ENCODE measurements at places on chromosomes 16 and 17.

DNA sequence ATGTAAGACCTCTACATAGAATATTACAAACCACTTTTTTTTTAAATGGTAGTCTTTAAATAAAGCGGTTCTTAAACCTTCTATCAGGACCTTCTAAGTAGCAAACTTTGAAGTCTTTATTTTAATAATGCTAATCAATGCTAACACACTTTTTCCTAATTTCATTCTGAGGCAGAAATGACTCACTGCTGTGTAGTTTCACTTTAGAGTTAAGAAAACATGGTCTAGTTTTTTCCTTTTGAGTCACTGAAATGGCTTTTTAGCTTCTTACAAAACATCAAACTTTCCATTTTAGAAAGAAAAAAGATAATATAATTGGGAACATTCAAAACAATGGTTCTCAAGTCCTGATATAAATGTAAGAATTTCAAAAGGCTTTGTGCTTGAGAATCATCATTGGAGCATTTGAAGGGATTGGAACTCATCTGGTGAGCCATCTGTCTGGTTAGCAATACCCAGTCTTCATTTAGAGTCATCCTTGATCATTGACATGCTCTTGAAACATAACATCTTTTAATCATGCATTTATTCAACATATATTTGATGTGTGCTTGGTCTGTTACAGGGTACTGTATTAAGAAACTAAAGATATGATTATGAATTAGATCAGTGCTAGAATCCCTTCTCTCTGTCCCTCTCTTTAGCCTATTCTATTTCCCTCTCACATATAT is 258.3 kb upstream of the MON1B start:
- DNase-seq: no peak

DNA sequence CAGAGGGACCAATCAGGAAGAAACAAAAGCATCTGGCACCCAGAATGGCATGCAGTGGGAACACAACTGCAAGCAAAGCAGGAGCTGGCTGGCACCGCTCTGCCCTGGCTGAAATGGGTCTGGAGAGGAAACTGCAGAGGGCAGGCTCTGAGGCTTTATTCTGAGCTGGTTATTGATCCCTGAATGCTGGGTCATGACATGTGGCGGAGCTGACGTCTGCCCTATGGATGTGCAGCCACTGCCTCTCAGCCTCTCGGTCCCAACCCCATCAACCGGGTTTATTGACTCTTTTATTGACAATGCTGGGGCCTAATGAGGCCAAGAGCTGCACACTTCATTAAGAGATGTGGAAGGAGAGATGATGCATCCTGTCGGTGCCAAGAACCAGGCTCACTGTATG is 3.9 kb upstream of the SKAP1 start:
- DNase-seq: no peak

DNA sequence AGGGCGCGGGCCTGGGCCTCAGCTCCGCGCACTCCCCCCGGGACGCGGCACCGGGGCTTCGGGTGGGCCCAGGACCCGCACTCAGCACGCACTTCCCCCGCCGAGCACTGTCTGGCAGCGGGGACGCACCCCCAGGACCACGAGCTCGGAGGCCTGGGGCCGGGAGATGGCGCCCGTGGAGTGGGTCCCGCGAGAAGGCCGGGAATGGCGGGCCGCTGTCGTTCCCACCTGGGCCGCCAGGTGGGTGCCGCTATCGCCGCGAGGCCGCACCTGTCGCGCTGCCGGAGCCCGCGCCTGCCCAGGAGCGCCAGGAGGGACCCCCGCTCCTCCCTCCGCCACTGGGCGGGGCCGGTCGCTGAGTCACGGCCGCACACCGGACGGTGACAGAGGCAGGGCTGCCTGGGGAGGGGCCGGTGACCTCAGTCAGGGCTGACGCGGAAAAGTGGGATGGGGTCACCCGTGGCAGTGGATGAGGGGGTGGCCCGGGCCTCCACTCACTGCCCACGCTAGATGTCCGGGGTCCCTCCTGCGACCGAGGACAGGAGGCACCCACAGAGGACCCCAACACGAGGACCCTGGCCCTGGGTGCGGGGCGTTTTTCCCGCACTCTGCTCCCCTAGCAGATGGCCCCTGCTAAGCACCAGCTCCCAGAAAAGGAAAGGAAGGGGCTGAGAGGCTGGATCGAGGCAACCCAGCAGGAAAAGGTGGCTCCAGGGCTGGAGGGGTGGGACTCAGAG is 6.9 kb upstream of the ACTG1 start:
- no peak for DNase-seq

DNA sequence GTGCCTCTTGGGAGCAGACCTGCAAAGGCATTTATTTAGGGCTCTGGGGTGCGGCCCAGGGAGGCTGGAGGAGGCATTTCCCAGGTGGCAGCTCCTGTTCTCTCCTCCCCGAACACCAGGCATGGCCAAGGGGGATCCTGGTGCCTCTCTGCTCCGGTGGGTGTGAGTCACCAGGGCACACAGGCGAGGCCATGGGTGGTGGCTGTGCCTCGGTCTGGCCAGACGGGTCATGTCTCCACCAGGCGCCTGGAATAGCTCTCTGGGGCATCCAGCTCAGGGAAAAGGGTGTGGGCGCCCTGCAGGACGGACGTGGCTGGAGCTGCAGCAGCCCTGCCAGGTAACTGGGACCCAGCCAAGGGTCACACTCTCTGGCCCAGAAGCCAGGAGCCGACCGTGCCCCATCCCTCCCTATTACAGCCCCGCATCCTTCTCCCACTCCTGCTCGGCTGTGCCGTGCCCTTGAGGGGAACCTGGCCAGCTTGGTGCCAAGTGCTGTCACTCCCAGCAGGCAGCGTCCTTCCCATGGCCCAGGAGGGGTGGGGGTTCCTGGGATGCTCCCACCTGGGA is 25.8 kb downstream of the SOX8 start:
- DNase-seq: no peak

DNA sequence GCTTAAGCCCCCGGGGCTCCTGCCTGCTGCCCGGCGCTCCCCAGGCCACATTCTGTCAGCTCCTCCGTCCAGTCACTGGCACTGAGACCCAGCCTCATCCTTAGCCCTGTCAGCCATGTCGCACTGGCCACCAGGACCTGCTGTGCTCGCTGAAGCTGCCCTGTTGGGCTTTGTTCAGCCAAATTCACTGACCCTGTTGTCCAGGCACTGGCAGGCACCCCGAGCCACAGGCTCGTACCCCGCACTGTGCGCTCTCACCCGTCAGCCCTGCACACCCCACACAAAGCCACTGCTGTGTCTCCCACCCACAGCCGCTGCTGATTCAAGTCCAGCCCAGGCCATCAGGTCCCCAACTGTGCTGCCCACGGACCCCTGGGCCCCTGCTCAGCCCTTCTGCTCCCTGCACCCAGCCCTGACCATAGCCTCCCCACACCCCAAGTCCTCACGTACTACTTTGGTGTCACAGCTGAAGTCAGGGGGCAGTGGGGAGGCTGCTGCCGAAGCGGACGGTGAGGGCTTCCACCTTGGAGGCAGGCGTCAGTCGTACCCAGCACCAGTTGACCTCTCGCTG is 131.5 kb upstream of the CHMP6 start:
- no peak for DNase-seq
